NCI-H524 (cell line): ENCODE measurements at places on chromosomes 2 and 18.

GRCh38 chr18:24985586-24985985, 366.4 kb downstream of the ZNF521 start:
- DNase-seq, result no peak

DNA sequence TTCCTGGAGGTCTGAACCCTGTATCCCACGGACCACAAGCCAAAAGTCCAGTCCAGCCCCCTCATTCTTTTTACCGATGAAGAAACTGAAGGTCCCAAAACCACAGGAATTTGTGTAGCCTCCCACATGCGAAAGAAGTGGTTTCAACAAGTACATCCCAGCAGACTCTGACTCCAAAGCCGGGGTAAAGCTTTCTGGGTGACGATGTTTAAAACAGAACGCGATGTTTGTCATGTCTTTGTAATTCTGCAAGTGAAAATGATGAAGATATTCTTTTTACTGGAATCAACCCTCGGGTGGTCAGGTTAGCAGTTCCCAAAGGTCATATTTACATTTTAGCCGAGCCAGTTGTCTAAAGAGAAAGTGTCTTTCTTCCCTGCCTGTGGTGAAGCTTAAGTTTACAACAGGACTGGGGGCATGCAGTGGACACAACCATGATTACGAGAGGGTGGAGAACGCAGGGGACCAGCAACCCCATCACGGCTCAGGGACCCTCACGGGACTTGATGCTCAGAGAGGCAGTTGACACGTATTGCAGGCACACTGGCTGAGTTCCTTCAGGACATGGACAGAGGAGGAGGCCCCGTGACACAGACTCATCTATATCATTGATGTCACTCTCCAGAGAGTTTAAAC, 17.8 kb upstream of the TMEM131 start:
- DNase-seq, result no peak

- no peak for DNase-seq
Observed at GRCh38 chr2:231127936-231128335, 3.1 kb upstream of the HTR2B start.

DNA sequence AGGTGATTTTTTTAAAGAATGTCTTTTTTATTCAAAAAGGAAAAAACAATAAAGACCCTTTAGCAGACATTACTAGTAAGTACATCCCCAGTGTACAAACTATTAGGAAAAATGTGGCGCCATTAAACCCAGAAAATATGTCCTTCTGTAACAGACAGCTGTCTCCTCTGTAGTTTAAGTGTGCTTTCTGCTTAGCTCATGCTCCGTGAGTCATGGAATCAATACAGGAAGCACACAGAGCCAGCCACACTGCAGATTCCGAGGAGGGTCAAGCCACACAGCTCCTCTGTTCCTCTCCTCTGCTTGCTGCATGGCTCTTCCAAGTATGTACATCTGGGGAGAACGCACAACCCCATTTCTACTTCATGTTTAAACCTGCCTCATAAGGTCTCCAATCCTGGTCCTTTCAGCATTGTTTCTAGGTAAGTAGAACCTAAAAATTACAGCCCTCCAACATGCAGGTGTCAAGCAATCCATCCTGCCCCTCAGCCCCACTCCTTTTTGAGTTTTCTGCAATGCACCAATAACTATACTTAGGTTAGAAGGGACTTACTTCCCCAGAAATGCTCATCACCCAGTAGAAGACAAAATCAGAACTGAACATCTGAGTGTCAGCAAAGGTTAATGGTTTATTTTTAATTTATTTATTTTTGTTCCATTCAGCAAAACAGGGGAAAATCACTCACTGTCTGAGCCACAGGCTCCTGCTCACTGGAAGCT, 37.5 kb downstream of the ACVR1 start:
- DNase-seq, result peak; percentile 72

GRCh38 chr2:7607441-7608173, 690.4 kb downstream of the RNF144A start:
- DNase-seq, result no peak

- DNase-seq, result no peak
Observed at GRCh38 chr2:102891296-102891695, 129.5 kb downstream of the TMEM182 start.

DNA sequence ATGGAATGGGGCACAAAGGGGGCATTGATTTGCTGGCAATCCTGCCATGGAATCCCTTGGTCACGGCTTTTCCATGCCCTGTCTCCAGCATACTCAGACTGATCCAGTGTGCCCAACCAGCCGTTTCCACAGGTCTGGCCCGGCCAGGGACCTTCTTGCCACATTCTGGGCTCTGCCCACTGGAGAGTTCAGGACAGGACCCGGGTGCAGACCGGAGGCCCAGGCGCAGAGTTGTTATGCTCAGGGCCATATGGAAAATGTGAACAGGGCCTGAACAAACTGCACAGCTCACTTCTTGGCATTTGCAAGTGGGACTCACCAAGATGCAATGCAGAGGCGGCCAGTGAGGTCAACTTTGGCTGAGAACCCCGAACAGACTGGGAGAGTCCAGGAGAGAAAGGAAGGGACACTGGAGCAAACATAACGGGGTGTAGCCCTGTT, 15.6 kb upstream of the ASAP2 start:
- DNase-seq, result no peak

DNA sequence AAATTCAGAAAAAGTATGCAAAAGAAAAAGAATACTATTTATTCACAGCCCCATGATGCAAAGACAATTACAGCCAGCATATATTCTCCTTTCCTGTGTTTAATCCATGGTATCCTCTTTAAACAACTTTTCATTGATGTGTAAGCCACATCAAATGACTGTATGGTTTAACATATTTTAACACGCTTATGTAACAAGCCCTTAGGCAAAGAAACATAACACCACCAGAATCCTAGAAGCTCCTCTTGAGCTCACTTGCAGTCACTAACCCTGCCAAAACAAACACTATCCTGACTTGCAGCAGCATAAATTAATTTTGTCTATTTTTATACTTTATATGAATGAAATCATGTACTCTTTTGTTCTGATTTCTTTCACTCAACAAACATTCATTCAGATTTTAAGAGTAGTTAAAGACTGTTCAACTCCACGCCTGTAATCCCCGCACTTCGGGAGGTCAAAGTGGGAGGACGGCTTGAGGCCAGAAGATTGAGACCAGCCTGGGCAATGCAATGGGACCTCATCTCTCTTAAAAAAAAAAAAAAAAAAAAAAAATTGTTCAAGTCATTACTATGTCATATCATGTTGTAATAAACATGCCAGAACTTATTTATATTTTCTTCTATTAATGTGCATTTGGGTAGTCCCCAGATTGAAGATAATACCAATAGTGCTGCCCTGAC, 226.3 kb downstream of the NBAS start:
- no peak for DNase-seq

DNA sequence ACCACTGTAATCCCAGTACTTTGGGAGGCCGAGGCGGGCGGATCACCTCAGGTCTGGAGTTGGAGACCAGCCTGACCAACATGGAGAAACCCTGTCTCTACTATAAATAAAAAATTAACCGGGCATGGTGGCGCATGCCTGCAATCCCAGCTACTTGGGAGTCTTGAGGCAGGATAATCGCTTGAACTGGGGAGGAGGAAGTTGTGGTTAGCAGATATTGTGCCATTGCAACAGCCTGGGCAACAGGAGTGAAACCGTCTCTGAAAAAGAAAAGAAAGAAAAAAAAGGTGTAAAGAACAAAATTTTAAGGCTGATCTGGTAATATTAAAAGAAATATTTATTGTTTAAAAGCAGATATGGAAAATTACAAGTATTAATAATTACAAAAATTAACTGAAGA, 29.7 kb downstream of the ZNF804A start:
- no peak for DNase-seq

GRCh38 chr2:128315122-128315828, 3.4 kb downstream of the HS6ST1 start:
- peak; percentile 19 for DNase-seq

- no peak for DNase-seq
Observed at GRCh38 chr2:224165901-224166319, 126.8 kb upstream of the SERPINE2 start.

GRCh38 chr2:188726626-188727247, 247.4 kb upstream of the COL3A1 start:
- no peak for DNase-seq

GRCh38 chr18:54672846-54673475, 81.9 kb downstream of the DYNAP start:
- no peak for DNase-seq

GRCh38 chr2:190553254-190553653, 18.7 kb upstream of the NEMP2 start:
- peak; percentile 11 for DNase-seq

DNA sequence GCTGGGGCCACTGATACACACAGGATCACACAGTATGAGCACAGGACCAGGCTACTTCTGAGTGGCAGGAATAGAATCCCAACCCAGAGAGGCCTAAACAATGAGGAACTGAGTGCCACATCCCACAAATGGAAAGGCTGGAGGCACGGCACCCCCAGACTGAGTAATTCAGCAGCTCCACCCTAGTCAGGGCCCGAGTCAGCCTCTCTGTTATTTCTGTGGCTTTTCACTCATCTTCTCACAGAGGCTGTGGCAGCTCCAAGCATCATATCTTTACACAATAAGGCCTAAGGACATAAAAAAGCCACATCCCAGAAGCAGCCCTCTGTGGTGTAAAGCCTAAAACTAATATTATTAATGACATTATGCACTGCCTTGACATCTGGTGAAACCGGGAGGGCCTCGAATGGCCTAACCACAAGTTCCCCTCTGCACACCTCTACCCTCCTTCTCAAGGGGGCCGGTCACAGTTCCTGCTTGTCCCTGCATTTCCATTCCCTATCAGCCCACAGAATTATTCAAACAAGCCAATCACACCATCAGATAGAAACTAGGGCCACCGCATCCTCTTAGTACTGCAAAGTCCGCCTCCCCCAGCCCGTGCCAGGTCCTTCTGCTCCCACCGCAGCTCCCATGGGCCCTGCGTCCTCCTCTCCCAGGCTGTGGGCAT, 12.5 kb upstream of the MAL start:
- DNase-seq, result no peak

- DNase-seq, result no peak
Observed at GRCh38 chr18:45106331-45106774, 425.7 kb downstream of the SETBP1 start.

DNA sequence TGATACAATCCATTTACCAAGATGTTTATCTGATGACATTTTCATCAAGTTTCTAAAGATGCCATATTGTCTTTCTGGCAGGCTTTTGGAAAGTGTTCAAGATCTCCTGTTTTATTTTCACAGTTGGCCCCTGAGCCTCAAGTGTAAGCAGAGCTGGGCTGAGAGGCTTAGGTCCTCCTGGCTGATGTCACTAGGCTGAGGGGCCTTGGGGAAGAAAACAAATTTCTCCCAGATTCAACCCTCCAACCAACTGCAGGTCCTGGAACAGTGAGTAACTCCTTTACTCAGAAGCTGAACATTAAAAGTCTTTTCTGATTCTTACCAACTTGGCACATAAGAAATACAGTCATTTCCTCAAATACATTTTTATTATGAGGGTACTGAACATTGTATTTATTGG, 14.9 kb upstream of the IL1RL1 start:
- no peak for DNase-seq

- no peak for DNase-seq
Observed at GRCh38 chr2:481388-481787, 193.5 kb upstream of the ALKAL2 start.

GRCh38 chr2:178756343-178756742, 50.9 kb downstream of the TTN start:
- no peak for DNase-seq

GRCh38 chr2:20135631-20136050, 84.2 kb upstream of the LAPTM4A start:
- DNase-seq, result peak; percentile 73

DNA sequence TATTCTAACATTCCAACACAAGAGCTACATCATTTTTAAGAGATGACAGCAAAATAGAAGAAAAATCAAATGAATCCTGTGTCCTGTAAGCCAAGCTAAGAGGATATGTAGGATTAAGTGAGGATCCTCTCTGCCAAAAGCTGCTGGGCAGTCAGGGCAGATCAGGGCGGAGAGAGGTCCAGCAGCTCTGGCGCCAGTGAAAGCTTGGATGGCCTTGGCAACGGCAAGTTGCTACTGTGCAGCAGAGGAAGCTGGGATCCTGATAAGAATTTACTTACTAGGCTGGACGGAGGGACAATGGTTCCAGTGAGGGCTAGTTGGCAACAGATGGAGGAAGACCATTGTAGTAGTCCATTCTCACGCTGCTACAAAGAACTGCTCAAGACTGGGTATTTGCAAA, 391.5 kb downstream of the XIRP2 start:
- no peak for DNase-seq

- DNase-seq, result no peak
Observed at GRCh38 chr18:5944448-5944847, 49.1 kb upstream of the TMEM200C start.

DNA sequence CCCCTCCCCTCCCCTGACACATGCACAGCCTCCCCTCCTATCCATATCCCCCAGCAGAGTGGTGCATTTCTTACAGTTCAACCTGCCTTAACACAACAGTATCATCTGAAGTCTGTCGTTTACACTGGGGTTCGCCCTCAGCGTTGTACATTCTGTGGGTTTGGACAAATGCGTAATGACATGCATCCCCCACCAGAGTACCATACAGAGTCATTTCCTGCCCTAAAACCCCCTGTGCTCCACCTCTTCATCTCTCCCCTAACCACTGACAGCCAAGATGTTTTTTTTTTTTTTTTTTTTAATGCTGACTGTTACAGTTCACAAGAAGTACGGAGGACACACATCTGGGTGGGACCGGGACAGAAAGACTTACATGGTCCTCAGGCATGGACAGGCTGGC, 22.6 kb downstream of the POMC start:
- no peak for DNase-seq

- DNase-seq, result no peak
Observed at GRCh38 chr2:240161087-240161750, 20.8 kb upstream of the OTOS start.

DNA sequence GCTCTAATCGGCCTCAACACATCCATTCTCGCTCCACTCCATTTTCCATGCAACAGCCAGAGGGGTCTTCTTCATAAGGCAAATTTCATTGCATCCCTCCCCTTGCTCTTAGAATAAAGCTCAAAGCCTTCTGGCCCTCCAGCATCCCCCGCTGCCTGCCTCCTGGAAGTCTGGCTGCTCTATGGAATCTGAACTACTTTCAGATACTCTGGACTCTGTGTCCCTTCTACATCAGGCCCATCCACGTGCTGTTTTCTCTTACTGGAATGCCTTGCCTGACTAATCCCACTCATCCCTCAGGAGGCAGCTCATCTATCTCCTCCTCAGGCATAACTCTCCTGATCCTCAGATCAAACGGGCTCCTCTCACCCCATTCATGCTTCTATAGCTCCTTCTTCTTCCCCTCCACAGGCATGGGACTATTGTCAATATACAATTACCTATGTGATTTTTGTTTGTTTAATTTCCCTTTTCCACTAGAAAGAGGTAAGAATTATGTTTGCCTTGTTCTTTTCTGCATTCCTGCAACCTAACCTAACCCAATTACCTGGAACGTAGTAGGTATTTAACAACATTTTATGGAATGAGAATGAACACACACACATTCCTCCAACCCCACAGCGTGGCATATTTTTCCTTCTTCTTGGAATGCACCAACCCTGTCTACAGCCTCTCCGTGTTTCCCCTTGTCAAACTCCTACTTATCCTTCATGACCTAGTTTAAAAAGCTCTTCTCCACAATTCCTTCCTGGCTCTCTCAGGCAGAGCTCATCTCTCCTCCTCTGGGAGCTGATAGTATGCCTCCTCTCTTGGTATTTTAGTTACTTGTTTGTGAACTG, 49.5 kb downstream of the LBH start:
- DNase-seq, result no peak
